Stimulated activated CD4-positive, alpha-beta T cell treated with anti-CD3 and anti-CD28 coated beads, Interleukin-1b, Interleukin-23, amount 100 ng/mL, for 1 hour (primary cell): ENCODE measurements at places on chromosomes 4 and X.

DNA sequence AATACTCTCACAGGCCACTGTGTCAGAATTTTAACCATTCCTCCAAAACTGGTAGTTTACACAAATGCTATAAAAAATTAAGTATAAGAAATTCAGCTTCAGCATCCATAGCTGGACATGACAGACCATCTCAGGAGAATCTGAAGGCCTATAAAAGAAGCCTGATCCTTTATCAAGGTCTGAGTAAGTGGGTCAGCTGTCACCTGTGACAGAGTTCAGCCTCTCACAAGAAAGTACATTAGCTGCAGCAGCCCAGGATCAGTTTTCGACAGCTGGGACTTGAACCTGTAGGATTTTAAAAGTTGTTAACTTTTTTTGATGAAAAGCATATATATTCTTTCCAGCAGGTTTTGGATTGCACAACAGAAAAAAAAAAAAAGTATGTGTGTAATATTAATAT, 60.7 kb downstream of the PPP3CA start:
- DNase-seq, result no peak

- DNase-seq, result no peak
These were observed 68.0 kb downstream of the OPHN1 start for GRCh38 chrX:68365341-68365740.

DNA sequence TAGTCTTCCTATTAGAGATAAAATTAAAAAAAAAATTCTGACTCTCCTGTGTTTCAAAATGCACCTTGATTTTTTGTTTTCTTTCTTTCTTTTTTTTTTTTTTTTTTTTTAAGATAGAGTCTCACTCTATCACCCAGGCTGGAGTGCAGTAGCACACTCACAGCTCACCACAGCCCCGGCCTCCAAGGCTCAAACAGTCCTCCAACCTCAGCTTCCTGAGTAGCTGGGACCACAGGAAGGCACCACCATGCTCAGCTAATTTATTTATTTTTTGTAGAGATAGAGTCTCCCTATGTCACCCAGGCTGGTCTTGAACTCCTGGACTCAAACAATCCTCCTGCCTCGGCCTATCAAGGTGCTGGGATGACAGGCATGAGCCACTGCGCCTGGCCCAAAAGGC, 41.1 kb upstream of the TMEM184C start:
- DNase-seq, result no peak

GRCh38 chr4:152118819-152119553, 358.2 kb upstream of the GATB start:
- DNase-seq, result no peak

- no peak for DNase-seq
These were observed 14.8 kb downstream of the ADGRA3 start for GRCh38 chr4:22500831-22501714.

- DNase-seq, result no peak
These were observed 67.1 kb downstream of the CC2D2A start for GRCh38 chr4:15536552-15537499.

DNA sequence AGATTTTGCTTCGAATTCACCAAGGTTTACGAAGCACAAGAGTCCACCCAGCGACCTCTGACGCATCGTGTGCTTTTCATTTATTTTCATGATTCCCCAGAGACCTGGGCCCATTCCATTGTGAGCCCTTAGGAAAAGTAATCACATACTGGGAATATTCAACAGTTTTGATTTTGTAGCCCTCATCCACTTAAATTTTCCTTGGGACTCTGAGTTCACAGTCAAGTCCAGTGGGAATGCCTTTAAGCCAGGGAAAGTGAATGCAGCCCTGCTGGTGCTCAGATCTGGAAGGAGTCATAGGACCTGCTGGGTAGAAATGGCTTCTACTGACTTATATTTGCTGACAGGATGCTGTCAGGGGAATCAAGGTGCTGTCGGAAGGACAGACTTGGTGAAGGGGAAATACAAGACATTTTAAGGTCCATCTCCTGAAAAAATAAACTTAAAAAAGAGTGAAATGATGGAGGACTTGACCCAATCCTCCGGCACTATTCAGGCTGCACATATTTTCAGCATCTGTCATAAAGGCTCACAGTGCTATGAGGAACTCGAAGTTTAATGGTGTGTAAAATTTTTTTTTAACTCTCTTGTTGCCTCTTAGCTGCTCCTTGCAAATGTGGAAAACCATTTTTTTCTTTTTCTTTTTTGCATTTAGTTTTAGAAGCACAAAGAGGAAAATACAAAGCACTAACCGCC, 204.9 kb downstream of the MID1 start:
- no peak for DNase-seq

GRCh38 chrX:149871940-149872339, 9.0 kb upstream of the MAGEA8 start:
- DNase-seq, result peak; percentile 16

GRCh38 chr4:61248705-61249104, 48.6 kb downstream of the ADGRL3 start:
- DNase-seq, result no peak

- no peak for DNase-seq
These were observed 170.3 kb upstream of the KIT start for GRCh38 chr4:54487491-54487890.

- no peak for DNase-seq
These were observed 202.2 kb downstream of the RAPGEF2 start for GRCh38 chr4:159305129-159305528.

DNA sequence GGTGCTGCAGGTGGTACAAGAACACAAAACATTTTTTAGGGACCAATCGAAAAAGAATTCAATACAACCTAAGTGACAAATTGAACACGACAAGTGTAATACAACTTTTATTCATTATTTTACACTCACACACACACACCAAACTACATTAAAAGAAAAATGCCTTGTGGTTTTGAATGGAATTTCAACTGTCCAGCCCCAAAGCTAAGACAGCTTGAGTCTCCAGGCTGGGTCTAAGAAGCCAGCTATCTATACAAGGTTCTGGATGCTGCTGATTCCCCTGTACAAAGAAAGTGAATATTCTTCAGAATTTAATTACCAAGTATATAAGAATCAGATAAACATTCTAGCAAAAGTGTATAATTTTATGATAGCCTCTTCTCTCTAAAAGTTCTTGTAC, 118.2 kb downstream of the PPP3CA start:
- DNase-seq, result no peak

DNA sequence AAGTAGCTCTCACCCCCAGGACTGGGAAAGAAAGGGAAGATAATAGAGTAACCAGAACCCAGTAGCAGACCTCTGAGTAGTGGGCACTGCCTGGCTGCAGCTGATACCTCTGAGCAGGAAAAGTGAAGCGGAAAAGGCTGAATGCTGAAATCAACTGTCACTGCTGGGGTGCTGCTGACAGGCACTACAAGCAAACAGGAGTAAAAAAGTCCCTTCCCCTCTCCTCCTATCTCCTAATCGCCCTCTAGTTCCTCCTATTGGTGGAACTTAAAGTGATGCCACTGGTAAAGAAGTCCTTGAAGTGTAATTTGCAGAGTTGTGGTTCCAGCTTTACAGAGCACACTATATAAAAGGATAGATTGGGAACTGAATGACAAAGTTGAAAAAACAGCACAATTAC, 32.8 kb upstream of the GLRB start:
- DNase-seq, result no peak

- DNase-seq, result no peak
These were observed 30.9 kb downstream of the CD38 start for GRCh38 chr4:15809058-15809457.

- DNase-seq, result no peak
These were observed 2.2 kb upstream of the SEPTIN11 start for GRCh38 chr4:76947369-76947768.

DNA sequence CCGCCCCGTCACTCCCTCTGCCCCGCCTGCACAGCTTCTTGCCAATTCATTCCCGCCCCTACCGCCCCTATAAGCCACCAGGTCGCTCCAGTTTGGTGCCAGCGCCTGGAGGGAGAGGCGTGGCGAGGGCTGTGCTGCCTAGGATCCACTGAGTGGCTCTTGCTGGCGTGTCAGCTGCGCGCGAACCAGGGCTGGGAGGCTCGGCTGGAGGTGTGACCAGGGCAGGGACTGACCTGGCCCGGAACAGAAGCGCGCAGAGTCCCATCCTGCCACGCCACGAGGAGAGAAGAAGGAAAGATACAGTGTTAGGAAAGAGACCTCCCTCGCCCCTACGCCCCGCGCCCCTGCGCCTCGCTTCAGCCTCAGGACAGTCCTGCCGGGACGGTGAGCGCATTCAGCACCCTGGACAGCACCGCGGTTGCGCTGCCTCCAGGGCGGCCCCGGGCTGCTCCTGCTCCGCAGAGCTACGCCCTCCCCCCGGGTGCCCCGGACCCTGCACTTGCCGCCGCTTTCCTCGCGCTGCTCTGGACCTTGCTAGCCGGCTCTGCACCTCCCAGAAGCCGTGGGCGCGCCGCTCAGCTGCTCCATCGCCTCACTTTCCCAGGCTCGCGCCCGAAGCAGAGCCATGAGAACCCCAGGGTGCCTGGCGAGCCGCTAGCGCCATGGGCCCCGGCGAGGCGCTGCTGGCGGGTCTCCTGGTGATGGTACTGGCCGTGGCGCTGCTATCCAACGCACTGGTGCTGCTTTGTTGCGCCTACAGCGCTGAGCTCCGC, at the start of gene GPR78:
Gene GPR78 (plus strand): TSS at position 72 of the 773 bp plus-strand sequence. CDS start 591 bp downstream, at position 663.
- DNase-seq, result peak; percentile 7

DNA sequence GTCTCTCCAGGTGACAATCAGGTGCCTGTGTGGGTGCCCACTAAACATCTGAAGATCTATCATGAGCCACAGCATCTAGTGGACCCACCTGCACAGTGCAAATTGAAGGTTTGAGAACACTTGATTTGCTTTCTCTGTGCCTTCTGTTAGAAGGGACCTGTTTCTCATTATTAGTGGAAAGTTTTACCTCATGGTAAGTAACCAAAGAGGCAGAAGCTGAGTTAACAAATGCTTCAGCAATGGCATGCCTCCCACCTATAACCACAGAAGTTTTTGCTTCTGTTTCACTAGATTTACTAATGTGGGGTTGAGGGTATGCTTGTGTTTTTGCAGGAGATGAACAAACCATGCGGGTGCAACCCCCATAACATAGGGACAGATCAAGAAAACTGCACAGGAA, 297.4 kb upstream of the DKK2 start:
- no peak for DNase-seq

- no peak for DNase-seq
These were observed 74.7 kb upstream of the TBL1X start for GRCh38 chrX:9390121-9390520.
